ENCODE measurements at places on chromosomes 4 and X. TPM values are rescaled to one million over a fixed set of nuclear protein-coding genes. Genes with fewer than 3 reads are reported as not detected.

GRCh38 chrX:43868791-43869190 is 13.5 kb downstream of the MAOB start:
- no peak for DNase-seq

- no peak for DNase-seq
Observed at GRCh38 chrX:74519870-74520269, 94.6 kb downstream of the RLIM start.

DNA sequence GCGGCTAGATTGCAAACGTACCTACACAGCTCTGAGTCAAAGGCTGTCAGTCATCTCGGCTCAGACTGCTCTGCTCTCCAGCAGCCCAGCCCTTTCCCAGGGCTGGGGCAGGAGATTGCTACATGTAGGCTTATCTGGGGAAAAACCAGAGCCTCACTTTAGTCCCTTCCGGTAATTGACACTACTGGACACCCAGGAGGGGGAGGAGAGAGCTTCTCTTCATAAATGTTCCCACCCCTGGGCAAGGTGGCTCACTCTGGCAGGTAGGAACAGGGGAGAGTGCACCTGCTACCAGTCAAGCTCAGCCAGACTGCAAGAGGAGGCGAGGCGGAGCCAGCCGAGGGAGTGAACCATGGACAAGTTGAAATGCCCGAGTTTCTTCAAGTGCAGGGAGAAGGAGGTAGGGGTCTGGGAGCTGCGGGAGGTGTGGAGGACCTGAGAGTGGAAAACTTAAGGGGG is at the start of gene SLC6A14:
Gene SLC6A14, plus strand, starts transcription at position 249 of the 459 bp plus-strand sequence. Its CDS starts 104 bp downstream, at position 353.
- DNase-seq = no peak

GRCh38 chr4:46124773-46125413 is 1.0 kb upstream of the GABRG1 start:
- no peak for DNase-seq

GRCh38 chr4:46674326-46674725 is 234.7 kb downstream of the COX7B2 start:
- no peak for DNase-seq

DNA sequence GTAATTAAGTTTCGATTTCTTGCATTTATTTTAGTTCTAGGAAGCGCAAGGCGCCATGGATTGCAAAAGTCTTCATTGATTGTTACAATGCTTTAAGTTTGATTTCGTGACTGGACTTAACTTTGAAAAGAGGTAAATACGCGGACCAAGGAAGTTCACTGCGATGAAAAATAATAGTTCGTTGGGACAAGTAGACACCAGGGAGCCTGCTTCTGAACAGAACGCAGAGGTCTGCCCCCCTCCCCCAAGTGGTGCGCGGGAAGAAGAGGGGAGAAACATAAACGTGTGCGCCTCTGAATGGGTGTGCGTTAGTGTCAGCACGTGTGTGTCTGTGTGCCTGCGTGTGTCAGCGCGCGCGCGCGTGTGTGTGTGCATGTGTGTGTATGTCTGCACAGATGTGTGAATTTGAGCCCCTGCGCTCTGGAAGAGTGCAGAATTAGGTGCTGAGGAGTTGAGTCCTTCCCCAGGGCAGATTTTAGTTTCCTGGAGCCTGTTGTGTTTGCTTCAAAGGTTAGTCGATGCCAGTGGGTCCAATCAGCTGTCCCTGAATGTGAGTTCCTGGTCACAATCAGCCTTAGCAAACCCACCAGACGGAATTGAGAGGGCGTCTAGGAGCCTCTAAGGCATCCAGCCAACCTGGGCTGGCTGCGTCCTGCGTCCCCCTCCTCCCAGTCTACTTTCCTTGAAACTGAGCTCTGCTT is 5.8 kb upstream of the POU4F2 start:
- DNase-seq = no peak

Gene LAMTOR3
- total RNA-seq = 61.0 TPM

Gene NOX1
- total RNA-seq = not detected

Gene LAS1L
- 21.3 TPM for total RNA-seq

Gene PWWP3B
- not detected for total RNA-seq
